ENCODE measurements at places on chromosomes 7 and 10.
A peak's percentile ranks its signal among the peaks of the same experiment; 100 is the strongest.

DNA sequence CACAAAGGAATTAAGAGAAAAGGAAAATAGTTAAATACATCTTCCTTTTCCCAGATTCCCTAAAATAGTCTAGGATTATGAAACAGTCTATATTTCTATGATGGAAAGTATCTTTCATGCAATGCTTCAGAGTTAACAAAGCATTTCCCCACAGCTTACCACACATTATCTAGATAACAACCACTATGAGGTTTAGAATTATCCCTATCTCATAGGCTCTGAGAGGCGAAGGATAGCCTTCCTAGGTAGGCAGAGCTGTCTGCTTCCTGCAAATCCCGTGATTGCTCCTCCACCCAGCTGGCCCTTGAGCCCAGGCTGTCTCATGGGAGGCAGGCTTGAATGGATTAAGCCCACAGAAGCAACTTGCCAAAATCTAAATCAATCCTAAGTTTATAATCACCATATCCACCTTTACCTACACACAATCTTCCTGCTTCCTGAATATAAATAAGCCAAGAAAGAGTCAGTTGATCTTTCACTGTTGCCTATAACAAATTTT, 321.4 kb upstream of the AOAH start:
- no peak for DNase-seq

GRCh38 chr7:43450894-43451293, 132.0 kb upstream of the STK17A start:
- no peak for DNase-seq

DNA sequence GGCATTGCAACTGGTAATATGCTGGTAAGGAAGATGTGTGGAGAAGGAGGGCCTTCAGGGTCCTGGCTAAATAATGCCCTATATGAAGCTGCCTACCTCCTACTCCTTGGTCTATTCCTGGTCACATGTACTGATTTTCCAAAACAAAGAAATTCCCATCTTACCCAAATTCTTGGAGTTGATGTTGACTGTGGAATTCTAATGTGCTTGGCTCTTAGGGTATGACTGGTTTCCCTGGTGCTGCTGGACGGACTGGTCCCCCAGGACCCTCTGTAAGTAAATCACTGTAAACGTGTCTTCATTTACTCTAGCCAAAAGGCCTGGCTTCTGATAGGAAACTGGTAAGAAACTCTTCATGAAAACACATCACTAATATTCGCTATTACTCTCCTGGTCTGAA, 27.0 kb downstream of the COL1A2 start:
- DNase-seq: no peak

GRCh38 chr7:121002048-121002756, 13.7 kb downstream of the CPED1 start:
- no peak for DNase-seq

GRCh38 chr7:129437190-129437589, 3.0 kb downstream of the STRIP2 start:
- peak; percentile 15 for DNase-seq

- no peak for DNase-seq
Observed at GRCh38 chr7:38518541-38518940, 112.6 kb downstream of the AMPH start.

DNA sequence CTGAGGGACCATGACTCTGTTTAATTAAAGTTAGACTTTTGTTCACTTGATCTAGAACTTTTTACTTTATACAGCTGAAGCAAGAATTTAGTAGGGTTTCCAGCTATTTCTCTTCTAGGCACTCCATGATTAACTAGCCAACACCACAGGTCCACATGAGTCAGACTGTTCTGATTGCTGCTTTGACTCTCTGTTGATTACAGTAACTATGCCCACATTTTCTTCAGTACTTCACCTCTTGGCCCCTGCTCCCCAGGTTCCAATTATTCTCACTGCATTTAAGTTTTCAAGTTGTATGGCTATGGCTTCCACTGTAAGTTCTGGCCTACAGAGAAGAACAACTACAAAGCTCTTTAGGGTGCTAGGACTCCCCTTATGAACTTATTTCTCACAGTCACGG, 737.2 kb upstream of the IGFBP3 start:
- no peak for DNase-seq

DNA sequence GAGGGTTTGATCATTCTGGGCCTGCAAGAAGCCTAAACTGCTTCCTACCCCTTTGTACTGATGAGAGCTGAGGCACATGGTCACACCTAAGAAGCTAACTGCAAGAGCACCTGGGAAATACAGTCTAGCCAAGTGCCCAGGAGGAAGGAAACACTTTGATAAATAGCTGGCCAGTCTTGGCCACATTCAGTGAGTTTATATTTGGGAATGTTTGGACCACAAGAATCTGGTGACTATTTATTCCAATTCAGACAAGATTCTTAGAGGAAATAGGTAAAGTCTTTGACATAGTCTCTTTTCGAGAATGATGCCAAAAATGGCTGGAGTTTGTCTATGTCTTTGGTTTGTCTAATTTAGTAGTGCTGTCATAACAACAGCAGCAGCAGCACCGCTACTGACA, 213.6 kb downstream of the KIF20B start:
- no peak for DNase-seq

- no peak for DNase-seq
Observed at GRCh38 chr10:63376560-63377304, 89.0 kb downstream of the JMJD1C start.

All from activated CD4-positive, alpha-beta T cell treated with anti-CD3 and anti-CD28 coated beads for 48 hours (primary cell).